Endodermal cell (in vitro differentiated cells): ENCODE measurements at places on chromosomes 7 and 10. TPM values are rescaled to one million over a fixed set of nuclear protein-coding genes. Genes with fewer than 3 reads are reported as not detected.
A peak's percentile ranks its signal among the peaks of the same experiment; 100 is the strongest.

DNA sequence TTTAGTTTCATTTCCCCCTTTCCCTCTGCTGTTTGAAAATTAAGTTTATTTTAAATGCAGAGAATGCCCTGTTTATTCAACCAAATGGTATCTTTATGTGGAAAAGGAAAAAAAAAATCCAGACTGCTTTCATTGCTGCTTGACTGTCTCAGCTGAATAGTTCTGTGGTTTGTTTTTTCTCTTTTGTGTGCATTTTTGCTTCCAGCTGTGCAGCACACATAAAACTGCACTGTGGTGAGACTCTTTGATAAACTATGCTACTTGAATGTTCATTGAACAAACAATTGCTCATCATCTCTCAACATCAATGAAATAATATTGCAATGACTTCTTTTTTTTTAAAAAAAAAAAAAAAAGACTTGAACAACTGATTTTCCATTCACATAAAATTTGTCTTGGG lies 78.6 kb upstream of the GLI3 start:
- no peaks in the 10 kb centered on the region for H3K36me3 ChIP-seq
- H3K4me1 ChIP-seq, result no peaks in the 10 kb centered on the region
- H3K27ac ChIP-seq, result peak overlapping the region; percentile 38
- no peak for DNase-seq
- no peaks in the 10 kb centered on the region for H3K27me3 ChIP-seq

- no peaks in the 10 kb centered on the region for H3K4me1 ChIP-seq
- H3K36me3 ChIP-seq, result peaks cover 18% of the 10 kb centered on the region
- DNase-seq, result no peak
- no peak overlapping the region for H3K4me3 ChIP-seq
- H3K27me3 ChIP-seq, result no peaks in the 10 kb centered on the region
Observed at GRCh38 chr10:102815790-102816549, 21.2 kb downstream of the CYP17A1 start.

PDZD7 gene
- 0.49 to 1.0 TPM (median 0.99 TPM) in 3 replicates for total RNA-seq

SH2D4B gene
- 0.13 TPM in 1 of 2 replicates, not detected in the other for total RNA-seq

DNA sequence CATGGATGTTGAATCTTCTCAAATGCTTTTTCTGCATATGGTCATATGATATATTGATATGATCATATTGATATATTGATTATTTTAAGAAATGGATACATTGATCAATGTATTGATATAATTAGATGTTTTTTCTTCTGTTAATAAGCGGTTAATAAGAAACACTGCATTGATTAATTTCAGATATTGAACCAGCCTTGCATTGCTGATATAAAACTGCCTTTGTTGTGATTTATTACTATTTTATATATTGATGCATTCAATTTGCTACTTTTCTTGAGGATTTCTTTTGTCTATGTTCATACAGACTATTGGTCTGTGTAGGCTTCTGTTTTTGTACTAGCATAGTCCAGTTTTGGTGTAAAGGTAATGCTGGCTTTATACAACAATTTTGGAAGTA lies 79.7 kb upstream of the ELN start:
- H3K27ac ChIP-seq, result no peak overlapping the region
- H3K4me3 ChIP-seq, result no peak overlapping the region
- DNase-seq, result no peak

METTL27 gene
- 15.5 and 20.9 TPM in 2 replicates for total RNA-seq

VPS41 gene
- 66.0 and 78.0 TPM in 2 replicates for total RNA-seq

DNA sequence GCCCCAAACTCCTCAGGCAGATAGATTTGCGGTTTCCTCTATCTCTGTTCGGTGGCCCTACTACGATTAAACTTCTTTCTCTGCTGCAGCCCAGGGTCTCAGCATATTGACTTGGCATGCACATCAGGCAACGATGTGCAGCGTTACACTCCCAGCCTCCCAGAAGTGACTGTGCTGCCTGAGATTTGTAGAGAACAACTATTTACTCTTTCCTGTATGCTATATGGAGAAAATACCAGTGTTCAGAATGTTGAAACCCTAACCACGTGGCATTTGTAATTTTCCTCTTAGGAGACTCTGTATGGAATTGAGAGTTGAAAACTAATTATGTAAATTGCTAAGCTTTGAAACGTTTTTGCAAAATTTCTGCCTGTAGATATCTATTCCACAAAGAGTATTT lies 50.9 kb downstream of the GNAI1 start:
- no peaks in the 10 kb centered on the region for H3K36me3 ChIP-seq
- H3K4me1 ChIP-seq, result no peaks in the 10 kb centered on the region

GIMAP1 gene
- total RNA-seq, result not detected in 3 replicates
